ENCODE measurements at places on chromosomes 6 and 20.

DNA sequence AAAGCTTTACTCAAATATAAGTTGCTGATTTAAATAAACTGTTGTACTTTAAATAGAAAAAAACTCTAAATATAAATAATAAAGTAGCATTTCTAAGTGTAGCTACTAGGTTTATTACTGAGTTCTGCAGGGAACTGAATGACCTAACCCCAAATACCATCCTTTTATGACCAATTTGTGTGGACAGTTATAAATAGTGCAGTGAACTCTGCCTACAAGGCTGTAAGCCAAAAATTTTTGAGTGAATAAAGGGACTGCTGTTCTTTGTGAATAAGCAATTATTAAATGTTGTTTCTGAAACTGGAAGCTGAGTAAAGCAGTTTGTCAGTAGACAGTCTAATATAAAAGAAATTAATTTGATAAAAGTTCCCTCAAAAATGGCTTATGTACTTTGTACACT is 90.8 kb upstream of the ELOVL5 start:
- no peak for DNase-seq

GRCh38 chr6:103870970-103871369 is 988.7 kb downstream of the HACE1 start:
- DNase-seq, result no peak

- no peak for DNase-seq
These were observed 131.3 kb downstream of the C6orf118 start for GRCh38 chr6:165178056-165178455.

- no peak for DNase-seq
These were observed 19.3 kb downstream of the SULF2 start for GRCh38 chr20:47765691-47766594.

- no peak for DNase-seq
These were observed 162.4 kb upstream of the BTBD3 start for GRCh38 chr20:11755071-11755841.

GRCh38 chr6:148969603-148970061 is 222.8 kb downstream of the UST start:
- no peak for DNase-seq

- no peak for DNase-seq
These were observed 1.5 kb upstream of the TMEM200A start for GRCh38 chr6:130364224-130364780.

DNA sequence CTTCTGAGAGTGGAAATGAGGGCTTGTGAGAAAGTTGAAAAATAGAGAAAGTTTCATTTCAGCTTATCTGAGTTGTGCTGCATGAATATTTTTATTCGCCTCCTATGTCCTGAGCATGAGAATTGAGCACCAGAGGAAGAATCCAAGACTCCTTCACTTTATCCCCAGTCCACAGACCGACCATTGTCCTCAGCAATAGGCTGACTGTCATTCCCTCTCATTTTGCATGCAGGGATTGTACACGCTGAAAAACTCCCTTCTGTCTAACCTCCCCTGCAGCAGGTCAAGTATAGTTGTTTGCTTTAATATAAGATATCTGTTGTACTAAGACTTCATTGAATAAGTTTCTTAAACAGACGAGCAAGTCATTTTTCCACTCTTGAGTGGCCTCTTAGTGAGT is 437.6 kb downstream of the PRKN start:
- no peak for DNase-seq

- no peak for DNase-seq
These were observed 307.1 kb upstream of the PLN start for GRCh38 chr6:118240878-118241528.

DNA sequence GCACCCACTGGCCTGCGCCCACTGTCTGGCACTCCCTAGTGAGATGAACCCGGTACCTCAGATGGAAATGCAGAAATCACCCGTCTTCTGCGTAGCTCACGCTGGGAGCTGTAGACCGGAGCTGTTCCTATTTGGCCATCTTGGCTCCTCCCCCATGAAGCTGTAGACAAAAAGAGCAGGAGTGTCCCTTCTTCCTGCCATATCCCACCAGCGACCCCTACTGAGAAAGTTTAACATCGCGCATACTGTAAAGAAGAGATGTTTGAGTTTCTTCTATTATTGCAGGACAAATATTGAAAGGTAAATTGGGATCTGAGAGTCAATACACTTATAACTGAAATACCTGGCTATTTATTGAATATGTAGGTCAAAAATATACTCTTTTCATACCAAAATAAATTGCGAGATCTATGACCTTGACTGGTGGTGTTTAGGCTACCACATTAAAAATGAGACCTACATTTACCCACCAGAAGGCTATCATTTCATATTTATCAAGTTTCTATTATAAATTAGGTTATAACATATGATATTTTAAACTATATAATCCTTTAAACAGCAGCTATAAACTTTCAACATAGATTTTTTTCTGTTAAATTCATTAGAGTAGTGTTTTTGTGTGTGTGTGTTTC is 586.3 kb downstream of the HTR1B start:
- no peak for DNase-seq
